ENCODE measurements at places on chromosomes 1 and 21.

DNA sequence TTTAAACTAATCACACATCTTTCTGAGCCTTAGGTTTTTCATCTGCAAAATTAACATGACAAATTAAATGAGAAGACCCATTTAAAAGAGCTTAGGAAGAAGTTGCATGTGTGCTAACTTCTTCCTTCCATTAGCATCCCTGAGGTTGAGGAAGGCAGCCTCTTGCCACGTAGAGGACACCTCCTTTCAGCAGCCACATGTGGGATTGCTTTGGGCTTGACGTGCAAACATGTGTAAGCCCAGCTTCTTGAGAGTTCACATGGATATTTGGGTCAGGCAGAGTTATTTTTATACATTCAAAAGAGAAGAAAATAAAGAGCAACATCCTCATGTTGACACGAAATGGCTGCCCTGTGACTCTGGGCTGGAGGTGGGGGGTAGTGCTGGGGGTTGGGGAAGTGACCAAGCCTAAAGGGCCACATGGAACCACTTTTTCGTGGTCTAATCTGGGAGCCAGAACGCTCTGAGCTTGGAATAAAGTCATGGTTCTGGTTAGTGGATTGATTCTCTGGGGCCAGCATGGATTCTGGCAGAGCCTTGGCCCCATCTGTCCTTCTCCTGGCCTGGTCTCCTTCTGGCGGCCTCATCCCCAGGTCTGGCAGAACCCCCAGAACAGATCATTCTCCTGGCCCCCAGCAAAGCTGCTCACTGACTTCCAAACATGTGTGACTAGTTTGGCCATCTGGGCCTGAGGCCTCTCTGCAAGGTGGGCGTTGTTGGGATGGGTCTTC, 137.1 kb upstream of the USP24 start:
- no peak for DNase-seq

- DNase-seq = no peak
Measured at GRCh38 chr1:230334447-230334837, 91.7 kb downstream of the PGBD5 start.

DNA sequence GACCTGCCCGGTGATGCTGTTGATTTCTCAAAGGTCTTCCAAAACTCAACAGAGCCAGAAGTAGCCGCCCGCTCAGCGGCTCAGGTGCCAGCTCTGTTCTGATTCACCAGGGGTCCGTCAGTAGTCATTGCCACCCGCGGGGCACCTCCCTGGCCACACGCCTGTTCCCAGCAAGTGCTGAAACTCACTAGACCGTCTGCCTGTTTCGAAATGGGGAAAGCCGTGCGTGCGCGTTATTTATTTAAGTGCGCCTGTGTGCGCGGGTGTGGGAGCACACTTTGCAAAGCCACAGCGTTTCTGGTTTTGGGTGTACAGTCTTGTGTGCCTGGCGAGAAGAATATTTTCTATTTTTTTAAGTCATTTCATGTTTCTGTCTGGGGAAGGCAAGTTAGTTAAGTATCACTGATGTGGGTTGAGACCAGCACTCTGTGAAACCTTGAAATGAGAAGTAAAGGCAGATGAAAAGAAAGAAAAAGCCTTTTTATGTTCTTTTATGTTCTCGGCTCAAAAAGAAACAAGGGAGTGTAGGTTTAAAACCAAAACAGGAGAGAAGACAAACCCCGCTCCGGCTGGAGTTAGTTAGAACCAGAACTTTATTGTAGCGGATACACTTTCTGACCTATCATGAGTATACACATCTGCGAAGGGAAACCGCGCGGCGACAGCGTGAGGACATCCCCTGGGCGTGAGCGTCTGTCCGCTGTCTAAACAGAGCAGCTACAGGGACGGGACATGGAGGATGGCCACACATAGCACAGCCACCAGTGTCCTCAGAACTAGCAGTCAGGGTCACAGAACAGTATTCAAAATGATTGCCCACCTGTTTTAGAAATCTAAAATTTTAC, 77.1 kb downstream of the PIK3CD start:
- DNase-seq = no peak

GRCh38 chr1:180309338-180309737, 79.3 kb downstream of the LHX4 start:
- no peak for DNase-seq

DNA sequence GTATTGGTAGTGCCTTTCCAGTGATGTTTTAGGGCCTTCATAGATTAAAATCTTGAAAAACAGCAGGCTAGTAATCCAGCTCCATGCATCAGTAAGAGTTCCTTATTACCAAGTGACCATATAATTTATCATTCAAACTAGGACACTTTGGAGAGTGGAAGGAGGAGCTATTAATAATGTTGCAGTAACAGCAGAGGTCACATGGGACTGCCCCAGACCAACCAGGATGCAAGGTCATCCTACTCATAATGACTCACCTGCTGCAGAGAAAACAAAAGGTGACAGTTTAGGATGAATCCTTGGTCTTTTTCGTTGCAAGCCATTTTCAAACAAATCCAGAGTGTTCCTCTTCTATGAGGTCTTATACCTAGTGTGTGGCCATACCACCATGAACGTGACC, 187.4 kb downstream of the NUF2 start:
- DNase-seq = no peak

DNA sequence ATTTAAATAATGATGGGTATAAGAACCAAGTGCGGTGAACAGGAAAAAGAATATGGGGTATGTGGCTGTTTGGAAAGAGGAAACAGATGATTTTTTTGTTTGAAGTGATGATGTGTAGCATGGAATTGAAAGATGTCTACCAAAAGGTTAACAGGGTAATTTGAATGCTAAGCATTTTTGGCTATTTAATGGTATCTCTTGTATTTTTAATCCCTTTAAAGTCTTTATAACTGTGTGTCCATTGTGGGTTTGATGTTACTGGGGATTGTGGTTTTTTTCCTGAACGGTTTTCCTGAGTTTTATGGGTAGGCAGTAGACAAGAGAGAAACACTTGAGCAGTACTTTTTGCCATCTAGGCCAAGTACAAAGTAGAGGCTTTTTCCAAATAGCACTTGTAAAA, 63.2 kb downstream of the PRDM2 start:
- DNase-seq = no peak

- DNase-seq = no peak
Measured at GRCh38 chr1:57824535-57824934, 400.7 kb upstream of the DAB1 start.

DNA sequence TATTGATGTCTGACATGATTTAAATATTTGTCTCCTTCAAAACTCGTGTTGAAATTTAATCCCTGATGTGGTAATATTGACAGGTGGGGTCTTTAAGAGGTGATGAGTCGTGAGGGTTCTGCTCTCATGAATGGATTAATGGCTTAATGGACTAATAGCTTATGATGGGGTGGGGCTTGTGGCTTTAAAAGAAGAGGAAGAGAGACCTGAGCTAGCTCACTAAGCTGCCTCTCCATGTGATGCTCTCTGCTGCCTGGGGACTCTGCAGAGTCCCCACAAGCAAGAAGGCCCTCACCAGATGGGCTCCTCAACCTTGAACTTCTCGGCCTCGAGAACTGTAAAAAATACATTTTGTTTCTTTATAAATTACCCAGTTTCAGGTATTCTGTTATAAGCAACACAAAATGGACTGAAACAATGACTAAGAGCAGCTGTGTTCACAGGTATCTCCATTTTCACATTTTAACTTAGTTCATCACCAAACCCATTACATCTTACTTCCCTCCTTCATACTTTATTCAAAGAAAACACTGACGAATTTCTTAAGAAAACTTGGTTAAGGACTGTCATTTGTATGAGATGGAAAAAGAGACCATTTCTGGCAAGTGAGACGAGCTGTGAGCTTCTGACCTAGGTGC, 12.1 kb upstream of the AIM2 start:
- no peak for DNase-seq

DNA sequence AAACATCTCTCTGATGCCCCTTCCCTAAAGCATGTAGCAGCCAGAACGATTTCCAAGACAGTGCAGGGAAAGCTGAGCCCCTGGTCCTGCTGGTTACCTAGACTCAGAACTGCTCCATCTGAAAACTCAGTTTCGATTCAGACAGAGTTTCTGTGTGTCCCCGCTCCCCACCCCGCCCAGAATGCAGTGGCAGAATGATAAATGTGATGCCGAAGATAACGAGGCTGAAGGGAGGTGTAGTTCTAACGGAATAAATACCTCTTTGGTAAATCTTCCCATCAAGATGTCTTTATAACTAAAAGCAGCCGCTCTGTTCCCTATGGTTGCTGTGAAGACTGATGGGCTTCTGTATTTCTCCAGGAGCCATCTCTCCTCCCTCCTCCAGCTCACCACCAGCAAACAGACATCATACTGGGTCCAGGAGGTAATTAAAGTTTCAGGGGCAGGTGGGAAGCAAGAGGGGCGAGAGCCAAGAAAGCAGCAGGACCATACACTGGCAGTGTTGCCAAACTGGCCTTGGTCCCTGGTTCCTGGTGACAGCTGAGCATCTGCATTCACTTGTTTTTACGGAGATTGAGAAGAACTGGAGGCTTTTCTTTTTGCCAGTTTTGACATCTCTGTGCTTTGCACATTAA, 76.9 kb downstream of the DDX20 start:
- no peak for DNase-seq

DNA sequence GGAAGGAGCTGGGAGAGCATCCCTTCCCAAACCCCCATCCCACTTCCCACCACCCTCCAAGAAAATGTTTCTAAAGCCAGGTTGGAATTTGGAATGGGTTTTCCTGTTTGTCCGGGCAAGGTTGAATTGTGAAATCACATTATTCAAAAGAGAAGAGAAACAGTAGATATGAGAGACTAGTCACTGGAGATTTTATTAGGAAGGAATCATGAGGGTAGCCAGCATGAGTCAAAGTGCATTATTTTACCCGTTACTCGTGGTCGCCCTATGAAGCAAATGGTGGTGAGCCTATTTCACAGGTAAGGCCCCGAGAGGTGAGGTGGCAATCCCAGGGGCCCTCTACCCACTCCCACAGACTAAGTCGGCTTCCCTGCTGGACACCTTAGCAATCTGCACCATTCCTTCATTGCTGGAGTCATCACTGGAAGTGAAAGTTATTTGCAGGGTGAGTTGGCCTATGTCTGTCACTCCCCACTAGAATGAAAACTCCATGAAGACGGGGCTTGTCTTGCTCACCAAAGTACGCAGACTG, 52.8 kb downstream of the TOMM20 start:
- no peak for DNase-seq

DNA sequence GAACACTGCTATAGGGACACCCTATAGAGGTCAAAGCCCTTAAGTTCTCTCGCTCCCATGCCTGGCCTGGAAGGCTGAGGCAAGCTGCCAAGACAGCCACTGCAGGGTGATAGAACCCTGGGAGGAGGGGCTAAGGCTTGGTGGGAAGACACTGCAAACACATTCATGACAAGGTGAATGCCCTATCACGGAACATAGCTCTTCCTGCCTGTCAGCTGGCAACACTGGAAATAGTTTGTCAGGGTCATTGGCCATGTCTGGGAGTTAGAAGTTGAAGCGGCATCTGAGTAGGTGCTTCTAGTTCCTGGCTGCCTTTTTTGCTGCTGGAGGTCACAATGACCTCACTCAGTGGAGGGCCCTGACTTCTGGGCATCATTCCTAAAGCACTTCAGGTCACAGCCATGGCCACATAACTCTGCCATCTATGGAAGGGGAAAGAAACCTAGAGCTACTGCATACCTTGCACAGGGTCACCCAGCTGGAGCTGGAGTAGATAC, 4.2 kb downstream of the FABP3 start:
- no peak for DNase-seq

DNA sequence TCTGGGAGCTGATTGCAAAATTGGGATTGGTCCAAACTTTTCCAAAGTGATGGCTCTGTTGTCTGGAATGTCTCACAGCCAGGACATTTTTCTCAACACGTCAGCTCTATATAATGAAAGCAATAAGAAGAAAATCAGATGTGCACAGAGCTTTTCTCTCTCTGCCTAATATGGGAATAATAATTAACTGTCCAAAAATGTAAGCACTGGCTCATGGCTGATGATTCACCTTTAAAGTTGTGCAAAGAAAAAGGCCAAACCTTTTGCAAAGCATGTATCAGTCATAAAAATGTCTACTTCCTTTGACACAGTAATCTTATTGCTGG, 30.4 kb downstream of the ZNF281 start:
- DNase-seq = no peak

DNA sequence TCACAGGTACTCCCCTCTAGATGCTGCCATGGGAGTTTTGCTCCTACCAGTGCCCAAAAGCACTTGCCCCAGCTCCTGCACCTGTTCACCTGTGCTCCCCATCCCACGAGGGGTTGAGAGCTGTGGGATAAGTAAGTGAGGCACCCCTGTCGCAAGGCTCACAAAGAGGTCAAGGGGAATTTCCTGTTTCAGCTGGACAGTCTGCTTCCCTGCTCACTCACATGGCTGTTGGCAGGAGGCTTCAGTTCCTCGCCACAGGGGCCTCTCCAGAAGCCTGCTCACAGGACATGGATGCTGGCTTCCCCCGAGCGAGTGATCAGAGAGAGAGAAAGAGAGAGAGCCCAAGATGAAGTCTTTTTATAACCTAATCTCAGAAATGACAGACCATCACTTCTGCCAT, 8.7 kb upstream of the NCMAP start:
- DNase-seq = no peak

- no peak for DNase-seq
Measured at GRCh38 chr1:17016317-17016661, 4.6 kb upstream of the ATP13A2 start.

DNA sequence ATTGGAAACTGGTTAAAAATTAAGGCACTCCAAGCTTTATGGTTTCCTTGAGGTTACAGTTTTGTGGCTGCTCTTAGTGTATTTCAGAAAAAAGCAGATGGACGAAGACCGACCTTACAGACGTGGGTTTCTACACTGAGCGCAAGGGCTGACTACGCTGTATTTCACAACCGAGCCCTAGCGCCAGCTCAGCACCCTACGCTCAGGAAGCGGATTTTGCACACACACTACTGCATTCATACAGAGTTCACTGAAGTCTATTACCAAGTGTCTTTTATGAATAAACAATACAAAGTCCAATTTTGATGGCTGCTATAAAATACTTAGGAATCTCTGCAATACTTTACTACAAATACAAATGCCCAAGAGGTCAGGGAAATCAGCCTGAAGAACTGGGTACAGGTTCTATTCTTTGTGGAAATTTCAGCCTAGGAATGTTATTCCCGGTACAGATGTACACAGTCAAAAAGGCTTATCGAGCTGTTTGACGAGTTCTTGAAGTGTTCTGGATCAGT, 23.8 kb downstream of the PTTG1IP start:
- DNase-seq = no peak

DNA sequence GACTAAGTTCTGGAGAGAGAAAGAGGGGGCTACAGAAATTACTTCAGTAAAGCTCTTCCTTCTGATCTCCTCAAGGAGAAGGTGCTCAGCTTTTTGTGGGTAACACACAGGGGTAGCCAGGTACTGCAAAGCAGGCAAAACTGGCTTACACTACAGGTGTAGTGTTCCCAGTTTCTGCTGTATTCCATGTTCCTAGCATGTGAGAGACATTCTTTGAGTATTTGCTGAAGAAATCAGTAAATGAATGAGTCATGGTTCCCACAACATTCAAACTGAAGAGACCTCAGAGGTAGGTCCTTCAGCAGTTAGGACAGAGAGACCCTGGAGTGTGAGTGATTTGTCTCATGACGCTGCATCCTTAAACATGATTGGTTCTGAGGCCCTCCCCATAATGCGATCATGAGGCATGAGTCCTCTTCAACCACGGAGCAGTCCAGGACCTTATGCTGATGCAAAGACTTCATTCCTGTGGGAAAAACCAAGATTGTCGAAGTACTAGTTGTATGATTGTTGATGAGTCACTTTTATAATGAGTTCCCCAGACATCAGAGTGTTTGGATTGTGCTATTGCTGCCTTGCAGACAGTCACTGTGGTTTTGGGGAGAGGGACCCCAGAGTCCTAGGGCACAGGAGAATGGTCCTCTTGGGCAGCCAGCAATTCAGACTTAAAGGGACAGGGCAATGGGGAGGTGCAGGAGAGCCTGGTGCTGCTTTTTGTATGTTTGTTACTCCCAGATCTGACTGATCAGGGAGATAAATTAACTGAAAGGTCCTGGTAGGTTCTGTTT, 2.7 kb upstream of the OR10J4 start:
- DNase-seq = no peak
